ENCODE measurements at places on chromosomes 7 and 10.

GRCh38 chr10:133088179-133088955 is 643 bp downstream of the ADGRA1 start:
- DNase-seq: no peak

- DNase-seq: no peak
These were observed 79.6 kb downstream of the ZNF22 start for GRCh38 chr10:45080331-45080730.

GRCh38 chr7:74405899-74406512 is 47.7 kb upstream of the GTF2IRD1 start:
- no peak for DNase-seq

DNA sequence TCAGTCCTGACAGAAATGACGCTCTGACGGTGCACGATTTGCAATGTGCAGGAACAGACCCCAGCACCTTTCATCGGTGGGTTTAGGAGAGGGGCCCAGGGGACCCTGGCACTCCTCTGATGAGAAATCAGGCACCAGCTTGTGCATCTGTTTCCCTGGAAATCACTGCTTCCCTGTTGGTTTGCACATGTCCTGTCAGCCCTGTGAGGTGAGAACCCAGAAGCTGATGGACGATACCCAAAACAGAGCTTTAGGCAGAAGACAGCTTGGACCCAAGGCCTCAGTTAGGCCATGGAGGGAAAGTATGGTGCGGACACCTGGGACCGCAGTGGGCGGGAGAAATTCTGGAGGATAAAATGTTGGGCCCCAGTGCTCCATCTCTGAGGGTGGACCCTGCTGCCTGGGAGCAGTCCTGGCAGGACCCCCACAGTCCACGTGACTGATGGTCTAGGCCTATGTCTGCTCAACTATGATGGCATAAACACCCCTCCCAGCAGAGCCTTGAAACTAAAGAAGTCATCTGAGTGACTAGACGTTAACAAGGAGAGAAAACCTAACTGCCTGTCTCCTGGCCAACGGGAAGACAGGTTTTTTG is 242.8 kb downstream of the PTPRN2 start:
- no peak for DNase-seq

DNA sequence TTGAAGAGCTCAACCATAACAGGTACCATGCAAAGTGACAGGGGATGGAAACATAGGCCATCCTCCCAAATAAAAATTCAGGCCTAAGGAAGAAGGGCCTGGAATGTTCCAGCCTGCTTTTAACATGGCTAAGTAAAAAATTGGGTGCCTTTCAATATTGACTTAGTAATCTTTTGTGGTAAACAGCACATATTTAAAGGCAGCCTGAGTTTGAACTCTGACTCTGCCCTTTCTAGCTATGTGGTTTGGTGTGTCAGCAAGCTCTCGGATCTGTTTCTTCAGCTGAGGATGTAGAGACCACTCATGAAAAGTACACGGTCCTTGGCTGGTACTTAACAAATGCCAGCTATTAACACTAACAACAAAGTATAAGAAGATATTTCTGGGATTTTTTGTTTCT is 191.8 kb upstream of the CDCA7L start:
- no peak for DNase-seq

DNA sequence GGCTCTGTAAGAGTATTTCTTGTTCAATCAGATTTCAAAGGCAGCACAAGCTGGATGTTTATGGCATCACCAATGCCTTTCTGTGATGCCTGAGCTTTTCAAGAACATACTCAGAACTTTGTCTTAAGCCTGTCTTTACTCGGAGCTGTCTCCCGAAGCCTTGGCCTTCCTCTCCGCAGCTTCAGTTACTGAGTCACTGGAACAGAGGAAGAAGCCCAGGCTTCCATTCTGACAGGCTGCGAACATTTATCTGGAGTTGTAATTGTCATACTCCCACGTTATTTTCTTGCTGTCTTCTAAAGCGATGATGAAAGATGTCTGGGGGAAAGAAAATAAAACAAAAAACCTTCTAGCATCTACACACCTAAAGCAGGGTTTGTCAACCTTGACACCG is 43.9 kb downstream of the GRK5 start:
- no peak for DNase-seq

DNA sequence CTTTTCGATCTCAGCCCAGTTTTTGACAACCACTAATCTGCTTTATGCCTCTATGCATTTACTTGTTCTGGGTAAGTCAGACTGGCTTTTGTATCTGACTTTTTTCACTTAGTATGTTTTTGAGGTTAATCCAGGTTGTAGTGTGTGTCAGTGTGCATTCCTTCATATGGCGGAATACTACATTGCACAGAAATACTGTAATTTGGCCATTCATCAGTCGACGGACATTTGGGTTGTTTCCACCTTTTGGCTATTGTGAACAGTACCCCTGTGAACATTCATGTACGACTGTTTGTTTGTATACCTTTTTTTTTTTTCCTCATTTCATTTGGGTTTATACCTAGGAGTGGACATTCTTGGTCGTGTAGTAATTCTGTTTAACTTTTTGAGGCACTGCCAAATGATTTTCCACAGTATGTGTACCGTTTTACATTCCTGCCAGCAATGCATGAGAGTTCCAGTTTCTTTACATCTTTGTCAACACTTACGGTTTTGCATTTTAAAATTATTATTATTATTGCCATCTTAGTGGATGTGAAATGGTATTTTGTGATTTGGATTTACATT is 57.4 kb downstream of the MKLN1 start:
- no peak for DNase-seq
